HCEC 1CT (cell line): ENCODE measurements at places on chromosomes 16 and 17.

DNA sequence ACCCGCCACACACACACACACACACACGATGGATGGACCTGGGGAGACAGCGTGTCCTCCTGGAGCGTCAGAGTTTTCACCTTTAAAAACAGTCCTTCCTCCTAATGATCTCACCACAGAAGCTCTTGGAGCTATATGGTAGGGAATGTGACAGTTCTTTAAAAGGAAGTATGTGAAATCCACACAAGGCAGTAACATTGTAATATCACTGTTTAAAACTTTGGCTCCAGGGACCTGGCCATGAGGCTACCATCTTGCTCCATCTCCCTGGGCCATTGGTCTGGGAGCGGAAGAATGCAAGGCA is 302.4 kb downstream of the SOX9 start:
- DNase-seq, result no peak

DNA sequence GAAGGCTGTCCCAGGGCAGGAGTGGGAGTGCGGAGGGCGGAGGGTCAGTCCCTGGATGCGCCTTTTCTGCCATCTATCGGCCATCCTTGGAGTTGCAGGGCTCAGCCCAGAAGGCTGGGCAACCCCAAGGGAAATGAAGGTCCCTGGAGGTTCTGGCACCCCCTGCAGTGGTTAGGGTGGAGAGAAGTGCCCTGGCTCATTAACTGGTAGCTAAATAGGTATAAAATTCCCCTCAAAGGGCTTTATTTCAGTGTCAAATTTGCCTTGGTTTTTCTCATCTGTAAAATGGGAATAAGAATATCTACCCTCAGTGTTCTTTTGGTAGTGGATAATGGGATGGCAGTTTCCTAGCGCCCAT is 22.4 kb downstream of the C17orf75 start:
- DNase-seq, result peak; percentile 43

- DNase-seq, result peak; percentile 98
Observed at GRCh38 chr17:73340093-73340596, 28.3 kb upstream of the CDC42EP4 start.

- DNase-seq, result no peak
Observed at GRCh38 chr16:35152067-35152627, 1692.7 kb downstream of the TP53TG3F start.

- DNase-seq, result no peak
Observed at GRCh38 chr16:12732600-12732999, 71.1 kb downstream of the CPPED1 start.

DNA sequence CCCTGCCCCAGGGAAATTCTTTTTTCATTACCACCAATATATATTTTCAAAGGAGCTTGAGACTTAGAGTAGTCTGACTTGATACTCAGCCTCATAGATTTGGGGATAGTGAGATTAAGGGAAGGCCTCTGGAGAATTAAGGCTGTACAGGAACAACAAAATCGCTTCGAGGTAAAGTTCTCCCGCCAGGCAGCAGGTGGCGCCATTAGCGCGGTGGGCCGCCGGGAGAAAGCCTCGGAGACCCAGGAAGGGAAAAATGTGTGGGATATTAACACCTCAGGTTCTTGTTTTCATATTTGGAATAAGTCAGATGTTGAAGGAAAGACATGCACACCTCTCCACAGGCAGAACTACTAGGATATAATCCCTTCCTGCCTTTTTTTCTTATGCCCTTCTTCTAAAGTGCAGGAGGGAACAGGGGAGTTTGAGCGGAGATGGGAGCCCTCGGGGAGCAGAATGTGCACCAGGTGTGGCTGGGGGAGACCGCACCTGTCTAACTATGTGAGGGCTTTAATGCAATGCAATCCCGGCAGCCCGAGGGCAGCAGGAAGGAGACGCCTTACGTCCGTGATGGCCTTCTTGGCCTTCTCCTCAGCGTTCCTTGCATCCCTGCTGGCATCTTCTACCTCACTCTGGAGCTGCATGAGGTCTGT is 25.9 kb downstream of the MYH3 start:
- peak; percentile 10 for DNase-seq

DNA sequence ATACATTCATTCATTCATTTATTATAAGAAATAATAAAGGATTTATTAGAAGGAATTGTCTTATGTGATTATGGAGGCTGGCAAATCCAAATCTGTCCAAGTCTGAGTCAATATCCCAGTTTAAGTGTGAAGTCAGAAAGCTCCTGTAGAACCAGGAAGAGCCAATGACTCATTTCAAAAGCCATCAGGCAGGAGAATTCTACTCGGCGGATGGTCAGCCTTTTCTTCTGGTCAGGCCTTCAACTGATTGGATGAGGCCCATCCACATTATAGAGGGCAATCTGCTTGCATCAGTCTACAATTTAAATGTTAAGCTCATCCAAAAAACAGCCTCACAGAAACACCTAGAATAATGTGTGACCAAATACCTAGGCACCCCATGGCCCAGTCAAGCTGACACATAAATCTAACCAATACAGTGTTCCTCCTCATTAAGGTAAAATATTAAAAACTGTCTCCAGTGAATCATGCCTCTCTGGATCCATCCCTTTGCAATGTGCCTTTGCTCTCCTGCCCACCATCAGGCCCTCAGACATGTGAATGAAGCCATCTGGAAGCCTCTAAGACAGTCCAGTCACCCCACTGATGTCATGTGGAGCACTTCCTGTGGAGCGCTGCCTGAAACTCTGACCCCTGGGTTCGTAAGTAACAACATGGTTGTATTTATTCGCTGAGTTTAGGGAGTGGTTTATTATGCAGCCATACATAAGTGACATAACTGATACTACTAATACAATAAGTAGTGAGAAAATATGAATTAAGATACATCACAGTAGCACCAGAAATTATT is 69.2 kb upstream of the WSB1 start:
- DNase-seq, result peak; percentile 62

DNA sequence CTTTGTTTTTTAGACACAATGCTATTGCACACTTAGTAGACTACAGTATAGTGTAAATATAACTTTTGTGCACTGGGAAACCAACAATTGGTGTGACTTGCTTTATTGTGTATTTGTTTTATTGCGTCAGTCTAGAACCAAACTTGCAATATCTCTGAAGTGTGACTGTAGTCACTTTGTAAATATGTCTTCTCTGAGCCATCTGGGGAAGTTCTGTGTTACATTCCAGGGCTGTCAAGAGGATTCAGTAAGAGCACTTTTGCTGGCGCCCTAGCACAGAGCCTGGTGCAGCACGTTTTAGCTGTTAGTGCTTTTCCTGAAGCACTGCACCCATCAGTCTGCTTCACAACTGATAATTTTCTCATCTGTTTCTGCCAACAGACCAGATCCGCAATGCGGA is 73.2 kb downstream of the NT5M start:
- no peak for DNase-seq

DNA sequence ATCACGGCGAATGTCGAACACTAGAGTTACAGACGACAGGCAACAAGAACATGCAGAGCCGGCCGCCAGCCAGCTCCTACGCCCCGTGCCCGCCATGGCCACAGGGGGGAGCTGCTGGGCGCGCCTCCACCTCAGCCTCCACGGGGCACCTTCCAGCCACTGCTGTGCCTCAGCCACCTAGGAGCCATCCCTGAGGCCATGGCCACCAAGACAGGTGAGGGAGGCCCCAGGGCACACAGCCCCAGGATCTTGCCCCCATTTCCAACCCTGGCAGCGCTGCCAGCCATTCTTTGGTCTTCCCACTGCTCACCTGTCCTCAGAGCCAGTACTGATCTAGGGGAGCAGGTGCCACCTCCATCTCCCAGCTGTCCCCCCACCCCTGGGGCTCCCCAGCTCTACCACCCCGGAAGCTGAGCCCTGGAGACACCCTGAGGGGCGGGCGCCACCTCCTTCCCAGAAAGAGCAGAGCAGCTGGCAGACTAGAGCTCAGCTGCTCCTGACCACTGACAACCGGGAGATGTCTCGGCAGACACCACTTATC is 11.8 kb downstream of the GNPTG start:
- peak; percentile 22 for DNase-seq

- no peak for DNase-seq
Observed at GRCh38 chr17:81884520-81884919, 6.9 kb downstream of the ALYREF start.

GRCh38 chr17:78865682-78866390 is 25.2 kb upstream of the USP36 start:
- DNase-seq, result peak; percentile 70

- DNase-seq, result no peak
Observed at GRCh38 chr17:82468692-82469091, 10.2 kb downstream of the NARF start.

- peak; percentile 48 for DNase-seq
Observed at GRCh38 chr17:75069783-75070182, 18.0 kb upstream of the SLC16A5 start.

DNA sequence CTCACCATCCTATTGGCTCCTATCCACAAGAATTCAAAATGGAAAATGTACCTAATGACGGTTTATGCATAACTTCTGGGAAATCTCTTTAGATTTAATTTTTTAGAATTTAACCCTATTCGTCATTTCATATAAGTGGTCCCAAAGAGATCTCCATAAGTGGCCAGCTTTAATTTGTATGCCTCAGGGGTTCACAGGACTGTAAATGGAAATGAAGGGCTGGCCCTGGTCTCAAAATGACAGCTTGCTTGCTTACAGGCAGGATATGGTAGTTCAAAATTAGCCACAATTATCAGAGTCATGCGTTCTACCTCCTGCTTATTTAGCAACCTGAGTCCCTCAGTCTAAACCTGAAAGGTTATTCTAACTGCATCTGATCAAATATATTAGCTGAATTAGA is 6.6 kb upstream of the NACA2 start:
- no peak for DNase-seq

GRCh38 chr16:20074099-20074991 is 655 bp upstream of the GPR139 start:
- no peak for DNase-seq

DNA sequence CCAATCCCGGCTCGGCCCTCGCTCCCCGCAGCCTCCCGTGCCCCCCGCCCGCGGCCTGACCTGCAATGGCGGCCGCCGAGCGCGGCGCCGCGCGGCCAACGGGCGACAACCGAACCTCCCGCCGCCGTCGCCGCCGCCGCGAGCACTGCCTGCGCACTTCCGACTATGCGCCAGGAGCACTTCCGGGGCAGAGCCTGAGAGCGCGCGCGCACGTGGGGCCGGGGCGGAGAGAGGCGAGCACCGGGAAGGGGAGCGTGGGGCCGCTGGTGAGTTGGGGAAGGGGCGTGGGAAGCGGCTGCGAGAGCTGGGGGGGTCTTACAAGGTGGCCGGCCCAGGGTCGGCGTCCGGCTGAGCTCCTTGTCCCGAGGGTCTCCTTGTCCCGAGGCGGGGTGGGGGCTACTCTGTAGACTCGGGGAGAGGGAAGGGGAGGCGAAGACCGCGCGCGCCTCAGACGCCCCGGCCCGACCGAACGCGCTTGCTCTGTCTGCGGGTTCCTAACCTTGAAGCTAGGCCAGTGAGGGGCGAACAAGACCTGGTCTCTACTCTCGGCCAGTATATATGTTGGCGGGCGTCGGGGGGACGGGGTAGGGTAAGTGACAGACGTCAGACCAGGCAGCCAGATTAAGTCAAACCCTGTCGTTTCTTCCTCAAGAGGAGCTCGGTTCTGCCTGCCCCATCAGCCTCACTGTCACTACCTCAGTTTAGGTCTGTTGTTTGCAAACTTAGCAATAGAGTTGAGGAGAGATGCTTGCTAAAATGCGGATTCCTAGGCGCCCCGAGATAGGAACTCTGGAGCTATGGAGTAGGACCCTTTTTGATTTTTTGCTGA is at the start of the genes CHTF8 and UTP4:
Gene CHTF8, minus strand, starts transcription at position 165 of the 829 bp plus-strand sequence. CDS start 11,130 bp downstream, outside the sequence.
Gene UTP4, plus strand, starts transcription at position 226 of the 829 bp plus-strand sequence. CDS start 811 bp downstream, outside the sequence.
- peak; percentile 84 for DNase-seq

GRCh38 chr17:57355090-57355859 is 99.0 kb downstream of the MSI2 start:
- no peak for DNase-seq

DNA sequence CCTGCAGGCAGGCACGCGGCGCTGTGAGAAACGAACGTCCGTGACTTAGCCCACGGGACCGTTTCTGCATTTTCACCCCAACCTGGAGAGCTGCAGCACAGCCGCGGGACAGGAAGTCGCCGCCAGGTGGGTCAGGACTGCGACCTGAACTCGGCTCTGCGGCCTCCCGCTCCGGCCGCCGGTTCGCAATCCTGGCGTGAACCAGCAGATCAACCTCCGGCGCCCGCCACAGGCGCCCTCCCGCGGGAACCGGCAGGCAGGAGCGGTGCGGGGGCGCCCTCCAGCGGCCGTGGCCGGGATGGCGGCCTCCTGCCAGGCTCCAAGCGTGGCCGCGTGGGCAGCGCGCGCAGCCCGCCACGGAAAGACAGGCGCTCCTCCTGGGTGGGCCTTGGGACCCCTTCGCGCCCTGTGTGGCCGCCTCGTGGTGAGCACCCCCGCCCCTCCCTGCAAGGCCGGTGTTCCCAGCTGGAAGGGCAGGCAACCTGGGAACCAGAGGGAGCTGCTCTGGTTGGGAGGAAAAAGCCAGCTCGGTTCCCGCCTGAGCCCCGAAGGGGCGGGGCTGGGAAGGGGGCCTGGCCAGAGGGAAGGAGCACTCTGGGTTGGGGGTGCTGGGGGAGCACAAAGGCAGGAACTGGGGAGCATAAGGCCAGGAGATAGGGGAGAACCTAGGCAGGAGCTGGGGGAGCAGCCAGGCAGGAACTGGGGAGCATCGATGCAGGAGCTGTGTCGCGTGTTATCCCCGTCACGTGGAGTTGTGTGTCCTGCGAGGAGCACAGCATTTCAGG is 28.2 kb downstream of the ACTG1 start:
- peak; percentile 75 for DNase-seq

DNA sequence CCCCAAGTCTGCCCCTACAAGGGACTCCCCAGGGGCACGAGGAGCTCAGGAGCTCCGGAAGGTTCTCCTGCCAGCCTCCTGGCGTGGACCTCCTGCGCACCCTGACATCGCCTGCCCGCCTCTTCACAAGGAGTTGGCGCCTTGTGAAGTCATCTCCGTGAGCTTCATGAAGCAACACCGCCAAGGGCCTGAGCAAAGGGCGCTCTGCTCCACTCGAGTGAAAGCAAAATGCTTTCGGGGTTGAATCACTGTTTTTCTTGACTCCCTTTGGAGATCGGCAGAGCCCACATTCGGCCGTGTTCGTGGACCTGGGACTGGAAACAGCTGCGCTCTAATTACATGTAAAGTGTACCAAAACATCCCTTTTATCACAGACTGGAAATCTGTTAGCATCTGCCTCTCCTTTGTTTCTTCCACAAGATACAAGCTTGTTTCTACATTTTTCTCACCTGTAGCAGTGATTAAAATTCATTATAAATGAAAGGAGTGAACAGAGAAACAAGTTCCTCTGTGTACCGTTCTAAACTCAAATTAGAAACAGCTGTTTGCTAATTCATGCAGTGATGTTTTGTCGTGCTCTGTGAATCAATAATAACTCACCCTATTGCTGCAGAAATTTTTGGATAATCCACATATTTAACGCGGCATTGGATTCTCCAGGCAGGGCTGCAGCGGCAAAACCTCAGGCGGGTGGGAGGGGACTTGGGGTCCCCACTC is 203.3 kb downstream of the ZNF423 start:
- DNase-seq, result no peak

- no peak for DNase-seq
Observed at GRCh38 chr17:77099997-77100396, 40.8 kb upstream of the SEC14L1 start.

DNA sequence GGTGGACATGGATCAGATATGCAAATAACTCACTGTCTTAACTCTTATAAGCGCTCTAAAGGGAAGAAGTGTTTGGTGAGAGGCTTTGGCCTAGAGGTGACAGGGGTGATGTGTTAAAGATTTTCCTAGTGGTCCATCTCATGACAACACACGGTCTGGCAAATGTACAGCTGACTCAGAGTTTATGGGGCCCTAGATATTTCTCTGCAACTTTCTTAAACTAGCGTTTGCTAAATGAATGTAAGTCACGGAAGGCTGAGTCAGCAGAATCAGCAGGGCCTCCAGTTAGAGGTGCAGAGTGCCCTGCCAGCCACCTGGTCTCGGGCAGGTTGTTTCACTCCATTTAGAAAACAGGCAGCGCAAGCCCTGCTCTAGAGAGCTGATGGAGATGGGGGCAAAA is 40.1 kb downstream of the CLEC16A start:
- DNase-seq, result peak; percentile 67

GRCh38 chr17:10871914-10872313 is 34.0 kb upstream of the PIRT start:
- no peak for DNase-seq
